Activated CD4-positive, alpha-beta T cell treated with anti-CD3 and anti-CD28 coated beads, Interleukin-2, amount 50 U/mL, for 16 hours (primary cell): ENCODE measurements at places on chromosomes 7 and 10.

GRCh38 chr7:134714470-134715205 is 64.8 kb upstream of the CALD1 start:
- DNase-seq = no peak

DNA sequence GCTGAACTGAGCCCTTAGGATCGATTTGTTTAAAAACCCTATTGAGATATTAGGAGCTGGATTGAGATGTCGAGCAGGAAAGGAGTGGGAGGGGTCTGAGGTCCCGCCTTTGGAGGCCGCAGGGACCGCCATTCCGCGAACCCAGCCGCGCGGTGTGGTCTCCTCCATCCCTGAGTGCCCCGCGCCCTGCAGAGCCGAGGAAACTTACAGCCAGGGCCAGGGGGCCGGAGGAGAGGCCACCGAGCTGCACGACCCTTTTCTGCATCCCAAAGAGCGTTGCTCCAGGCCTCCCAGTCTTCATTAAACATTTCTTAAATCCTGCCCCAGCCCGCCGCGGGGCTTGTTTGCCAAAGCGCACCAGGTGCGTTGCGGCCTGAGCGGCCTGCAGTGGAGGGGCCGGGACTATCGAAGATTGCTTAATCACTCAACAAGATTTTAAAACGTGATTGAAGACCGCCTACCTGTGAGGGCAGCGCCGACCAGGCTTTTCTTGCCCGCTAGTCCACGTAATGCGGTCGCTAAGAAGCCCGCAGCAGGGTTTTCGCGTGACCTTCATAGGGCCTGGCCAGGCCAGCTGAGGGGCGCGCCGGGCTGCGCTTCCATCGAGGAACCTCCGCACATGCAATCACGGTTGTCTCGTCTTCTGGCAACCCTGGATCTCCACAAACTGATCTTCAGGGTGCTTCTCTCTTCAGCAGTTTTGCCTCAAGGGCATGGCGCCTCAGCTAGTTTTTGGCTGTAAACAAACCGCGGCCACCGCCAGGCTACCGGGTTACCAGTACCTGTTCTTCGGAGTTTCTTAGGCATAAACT is 2.0 kb upstream of the CTBP2 start:
- DNase-seq = no peak

DNA sequence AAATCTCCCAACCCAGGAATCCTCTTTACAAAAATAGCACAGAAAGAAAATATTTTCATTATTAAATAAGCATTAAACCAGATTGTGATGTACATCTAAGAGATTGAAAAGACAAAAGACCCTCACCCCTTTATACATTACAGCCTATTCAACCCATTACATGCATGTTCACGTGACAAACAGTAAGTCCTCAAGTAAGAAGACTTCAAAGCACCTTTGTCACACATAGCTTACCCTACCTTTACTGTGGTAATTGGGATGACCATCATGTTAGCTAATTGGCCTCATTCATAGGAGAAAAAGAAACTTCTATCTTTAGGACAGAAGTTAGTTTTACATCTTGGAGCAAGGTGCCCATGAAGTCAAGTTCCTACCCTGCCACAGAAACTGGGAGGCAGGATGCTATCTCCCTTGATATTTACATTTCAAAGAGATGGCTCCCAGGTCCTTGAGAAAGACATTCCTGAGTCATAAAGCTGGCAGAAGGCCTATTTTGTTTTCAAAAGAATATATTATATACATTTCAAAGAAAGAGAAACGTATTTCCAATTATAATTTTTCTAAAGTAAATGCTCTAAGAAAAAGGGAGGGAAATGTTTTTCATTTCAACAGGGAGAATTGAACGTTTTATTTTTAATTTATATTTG is 48.1 kb downstream of the GNAI1 start:
- DNase-seq = no peak

- DNase-seq = no peak
Measured at GRCh38 chr7:148026713-148027112, 563.9 kb upstream of the C7orf33 start.

DNA sequence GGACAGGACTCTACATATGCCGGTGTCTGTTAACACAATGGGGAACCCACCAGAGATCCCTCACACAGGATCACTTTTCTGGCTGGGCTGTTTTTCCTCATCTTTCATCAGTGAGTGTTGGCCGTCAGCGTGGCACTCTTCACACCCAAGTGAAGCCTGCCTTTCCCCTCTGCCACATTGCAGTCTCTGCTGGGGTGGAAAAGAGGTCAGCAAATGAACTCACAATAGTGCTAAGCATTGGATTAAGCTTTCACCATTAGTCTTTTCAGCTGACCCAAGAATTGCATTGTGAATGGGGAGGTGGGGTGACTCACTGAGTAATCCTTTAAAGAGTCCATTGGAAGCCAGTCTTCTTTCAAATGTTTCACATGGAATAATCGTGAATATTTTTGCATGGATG is 143.0 kb downstream of the KIAA1217 start:
- DNase-seq = no peak

DNA sequence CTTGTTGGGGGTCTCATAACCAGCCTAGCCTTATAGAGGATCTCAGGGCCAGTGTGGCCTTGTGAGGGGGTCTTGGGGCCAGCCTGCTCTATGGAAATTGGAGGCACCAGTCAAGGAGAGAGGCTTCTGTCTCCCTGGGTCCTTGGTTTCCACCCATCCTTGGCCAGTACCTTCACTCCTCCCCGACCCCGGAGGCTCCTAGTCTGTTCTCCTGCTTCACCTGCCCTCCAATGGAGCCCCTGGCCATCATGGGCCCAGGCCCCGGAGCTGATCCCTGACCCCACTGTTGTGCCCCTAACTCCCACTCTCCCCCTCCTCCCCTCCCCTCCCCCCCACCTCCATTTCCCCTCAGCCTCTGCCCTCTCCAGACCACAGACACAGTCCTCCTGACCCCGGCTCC is 29.7 kb downstream of the RASGEF1A start:
- DNase-seq = no peak

GRCh38 chr10:98417973-98418664 is 3.1 kb upstream of the PYROXD2 start:
- no peak for DNase-seq

DNA sequence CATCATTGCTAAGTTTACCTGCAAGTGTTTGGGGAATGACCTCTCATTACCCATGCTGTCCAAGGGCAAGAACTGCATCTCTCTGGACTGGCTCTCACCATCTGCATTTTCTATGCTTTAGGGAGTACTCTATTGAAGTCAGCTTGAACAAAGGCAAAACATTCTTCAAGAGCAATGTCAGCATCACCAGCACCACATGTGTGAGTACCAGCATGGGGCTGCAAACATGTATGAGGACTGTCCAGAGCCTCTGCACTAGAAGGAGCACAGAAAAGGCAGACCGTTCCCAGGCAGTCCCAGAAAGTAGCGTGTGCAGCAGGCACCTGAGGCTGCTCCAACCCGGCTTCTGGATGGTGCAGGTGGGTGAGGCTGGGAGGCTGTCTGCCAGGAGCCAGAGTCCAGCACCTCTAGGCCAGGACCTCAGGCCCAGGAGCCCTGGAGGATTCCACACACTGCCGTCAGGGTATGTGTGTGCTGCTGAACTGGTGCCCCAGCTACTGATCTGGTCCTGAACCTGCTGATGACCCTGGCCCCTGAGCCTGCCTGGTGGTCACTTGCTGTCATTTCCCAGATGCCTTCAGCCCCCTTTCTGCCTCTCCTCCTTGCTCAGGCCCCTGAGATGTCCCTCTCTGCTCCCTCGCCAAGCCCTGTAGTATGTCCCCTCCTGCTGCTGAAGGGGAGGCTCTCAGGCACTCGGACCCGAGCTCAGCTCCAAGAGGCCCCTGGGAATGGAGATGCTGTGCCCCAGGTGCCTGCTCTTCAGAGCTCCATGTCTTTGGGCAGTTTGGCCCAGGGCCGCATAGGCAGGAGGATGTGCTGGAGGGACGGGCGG is 20.7 kb downstream of the ANTXRL start:
- DNase-seq = no peak

- DNase-seq = peak; percentile 75
Measured at GRCh38 chr10:22682237-22683139, 31.9 kb downstream of the PIP4K2A start.

DNA sequence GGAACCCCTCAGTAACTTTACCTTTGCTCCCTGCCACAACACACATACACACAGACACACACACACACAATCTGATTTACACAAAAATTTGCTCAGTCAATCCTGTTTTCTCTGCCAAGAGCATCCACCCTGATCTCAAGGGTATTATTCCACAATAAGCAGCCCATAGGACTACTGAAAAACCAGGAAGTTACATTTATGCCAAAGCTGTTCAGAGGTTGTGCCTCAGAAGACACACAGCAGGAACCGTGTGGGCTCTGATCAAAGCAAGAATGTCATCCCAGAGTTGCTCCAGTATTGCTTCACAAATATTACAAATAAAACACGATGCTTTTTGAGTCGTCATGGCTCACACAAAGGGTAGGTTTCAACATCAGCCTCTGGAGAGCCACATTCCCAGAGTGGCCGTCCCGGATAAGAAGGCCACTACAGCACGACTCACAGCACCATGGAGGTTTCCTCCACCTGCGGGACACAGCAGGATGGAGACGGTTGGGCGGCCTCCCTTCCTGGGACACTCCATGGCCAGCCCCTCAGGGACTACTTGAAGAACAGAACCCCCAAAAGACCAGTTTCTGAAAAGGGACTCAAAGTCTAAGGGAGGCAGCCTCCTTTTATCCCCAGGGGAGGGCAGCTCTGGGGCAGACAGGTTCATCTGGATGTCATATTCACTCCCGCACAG is 1.6 kb downstream of the AIFM2 start:
- no peak for DNase-seq

DNA sequence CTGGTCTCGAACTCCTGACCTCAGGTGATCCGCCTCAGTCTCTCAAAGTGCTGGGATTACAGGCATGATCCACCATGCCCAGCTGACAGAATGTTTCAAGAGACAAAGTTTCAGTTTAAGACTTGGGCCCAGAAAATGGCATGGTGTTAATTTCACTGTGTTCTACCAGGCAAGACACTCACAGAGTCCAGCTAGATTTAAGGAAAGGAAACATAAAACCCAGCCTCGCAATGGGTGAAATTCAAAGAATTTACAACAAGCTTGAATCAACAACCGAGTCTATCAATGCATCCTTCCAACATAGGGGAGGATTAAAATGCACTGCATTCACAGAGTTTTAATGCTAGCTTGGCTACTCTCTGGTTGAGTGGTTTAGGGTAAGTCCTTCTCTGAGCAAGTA is 764.0 kb downstream of the XPNPEP1 start:
- no peak for DNase-seq

DNA sequence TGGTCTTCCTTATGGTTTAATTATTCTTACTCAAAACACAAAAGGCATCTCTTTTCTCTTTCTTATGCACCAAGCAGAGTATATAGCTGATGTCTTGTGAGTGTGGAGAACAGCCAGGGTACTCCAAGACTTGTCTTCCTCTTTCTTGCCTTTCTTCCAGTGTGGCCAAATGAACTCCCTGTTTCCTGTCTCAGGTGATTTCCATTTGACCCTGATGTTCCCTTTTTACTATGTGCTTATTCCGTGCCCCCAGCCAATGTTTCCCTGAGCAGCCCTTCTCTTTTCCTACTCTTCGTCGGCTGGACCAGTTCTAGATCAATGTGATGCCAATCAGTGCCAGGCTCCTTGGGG is 12.6 kb downstream of the OR9A4 start:
- DNase-seq = no peak

GRCh38 chr10:79184145-79184625 is 115.4 kb downstream of the ZMIZ1 start:
- DNase-seq = no peak

GRCh38 chr10:50604049-50604640 is 19.6 kb downstream of the SGMS1 start:
- no peak for DNase-seq

DNA sequence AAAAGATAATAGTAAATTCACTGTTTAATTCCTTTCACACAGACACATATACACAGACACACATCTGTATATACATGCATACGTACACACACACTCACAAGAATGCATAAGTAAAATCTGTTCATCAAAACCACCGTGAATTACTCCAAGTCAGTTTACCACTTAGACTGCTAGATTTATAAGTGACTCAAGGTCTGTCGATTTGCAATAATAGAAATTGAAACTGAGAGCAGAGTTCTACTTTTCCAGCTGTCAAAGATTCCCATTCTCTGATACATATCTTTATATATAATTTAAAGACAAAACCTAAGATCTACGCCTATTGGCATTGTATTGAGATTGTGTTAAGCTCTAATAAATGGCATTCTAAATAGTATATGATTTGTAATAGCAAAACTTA is 9.9 kb upstream of the HGF start:
- DNase-seq = no peak

GRCh38 chr10:97919012-97919411 is 69.4 kb downstream of the GOLGA7B start:
- DNase-seq = no peak

DNA sequence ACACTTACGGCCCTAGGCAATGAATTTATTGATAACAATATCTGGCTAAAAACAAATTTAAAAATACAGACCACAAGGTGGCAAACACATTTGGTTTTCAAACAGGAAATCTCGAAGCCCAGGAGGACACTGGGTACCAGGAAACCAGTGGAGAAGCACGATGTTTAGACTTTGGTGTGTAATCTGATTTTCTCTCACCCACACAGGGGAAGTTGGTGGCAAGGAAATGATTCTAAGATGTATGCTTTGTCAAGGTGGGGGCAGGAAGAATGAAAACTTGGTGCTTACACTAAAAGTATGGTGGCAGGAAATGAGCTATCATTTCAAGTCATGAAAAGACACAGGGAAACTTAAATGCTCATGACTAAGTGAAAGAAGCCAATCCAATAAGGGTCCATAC is 113.2 kb upstream of the ANKRD1 start:
- peak; percentile 65 for DNase-seq

- DNase-seq = no peak
Measured at GRCh38 chr10:125025341-125025740, 83.4 kb downstream of the ZRANB1 start.

DNA sequence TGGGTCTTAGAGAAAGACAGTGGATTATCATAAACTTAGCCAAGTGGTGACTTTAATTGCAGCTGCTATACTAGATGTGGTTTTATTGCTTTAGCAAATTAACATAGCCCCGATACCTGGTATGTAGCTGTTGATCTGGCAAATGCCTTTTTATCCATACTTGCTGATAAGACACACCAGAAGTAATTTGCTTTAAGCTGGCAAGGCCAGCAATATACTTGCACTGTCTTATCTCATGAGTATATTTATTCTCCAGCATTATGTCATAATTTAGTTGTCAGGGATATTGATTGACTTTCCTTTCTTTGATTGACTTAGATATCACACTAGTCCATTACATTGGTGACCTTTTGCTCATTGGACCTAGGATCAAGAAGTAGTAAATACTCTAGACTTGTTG is 12.8 kb downstream of the TMEM229A start:
- no peak for DNase-seq

- no peak for DNase-seq
Measured at GRCh38 chr10:33398796-33399195, 64.3 kb upstream of the NRP1 start.

DNA sequence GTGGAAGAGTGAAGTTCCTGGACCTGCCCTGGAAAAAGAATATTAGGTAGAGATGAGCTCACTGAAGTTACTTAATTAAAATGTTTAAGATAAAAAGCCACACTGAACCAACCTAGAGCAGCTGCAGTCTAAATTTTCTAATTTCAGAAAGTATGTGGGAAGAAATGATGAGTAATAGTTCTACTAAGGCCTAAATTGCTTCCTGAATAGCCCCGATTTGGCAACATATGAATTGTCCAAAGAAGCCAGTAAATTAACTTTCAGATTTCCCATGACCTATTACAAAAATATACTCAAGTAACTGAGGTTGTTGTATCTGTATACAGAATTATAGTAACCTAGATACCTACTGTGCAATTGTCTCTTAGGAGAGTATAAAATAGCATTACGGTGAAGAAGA is 312.6 kb downstream of the IPMK start:
- DNase-seq = no peak
